ENCODE measurements at places on chromosomes 16 and 17. TPM values are rescaled to one million over a fixed set of nuclear protein-coding genes. Genes with fewer than 3 reads are reported as not detected.

LRRC37A gene
- total RNA-seq, result 6.0 TPM

SLC12A3 gene
- total RNA-seq, result 0.13 TPM

MIEN1 gene
- total RNA-seq, result 43.6 TPM

WIPF2 gene
- 24.2 TPM for total RNA-seq

WSCD1 gene
- total RNA-seq, result 4.9 TPM
